ENCODE measurements at places on chromosomes 1 and 21.

DNA sequence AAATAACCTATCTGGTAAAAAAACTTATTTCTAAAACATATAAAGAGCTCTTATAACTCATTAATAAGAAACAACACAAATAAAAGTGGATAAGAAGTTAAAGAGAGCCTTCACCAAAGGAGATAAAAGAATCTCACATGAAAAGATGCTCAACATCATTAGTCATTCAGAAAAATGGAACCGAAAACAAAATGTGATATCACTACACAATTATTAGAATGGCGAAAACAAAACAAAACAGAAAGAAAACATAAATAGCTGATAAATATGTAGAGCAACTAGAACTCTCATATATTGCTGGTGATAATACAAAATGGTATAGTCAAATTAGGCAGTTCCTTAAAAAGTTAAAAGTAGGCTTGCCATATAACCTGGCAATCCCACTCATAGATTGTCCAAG, 1109.3 kb downstream of the PLA2G4A start:
- no peak for DNase-seq

DNA sequence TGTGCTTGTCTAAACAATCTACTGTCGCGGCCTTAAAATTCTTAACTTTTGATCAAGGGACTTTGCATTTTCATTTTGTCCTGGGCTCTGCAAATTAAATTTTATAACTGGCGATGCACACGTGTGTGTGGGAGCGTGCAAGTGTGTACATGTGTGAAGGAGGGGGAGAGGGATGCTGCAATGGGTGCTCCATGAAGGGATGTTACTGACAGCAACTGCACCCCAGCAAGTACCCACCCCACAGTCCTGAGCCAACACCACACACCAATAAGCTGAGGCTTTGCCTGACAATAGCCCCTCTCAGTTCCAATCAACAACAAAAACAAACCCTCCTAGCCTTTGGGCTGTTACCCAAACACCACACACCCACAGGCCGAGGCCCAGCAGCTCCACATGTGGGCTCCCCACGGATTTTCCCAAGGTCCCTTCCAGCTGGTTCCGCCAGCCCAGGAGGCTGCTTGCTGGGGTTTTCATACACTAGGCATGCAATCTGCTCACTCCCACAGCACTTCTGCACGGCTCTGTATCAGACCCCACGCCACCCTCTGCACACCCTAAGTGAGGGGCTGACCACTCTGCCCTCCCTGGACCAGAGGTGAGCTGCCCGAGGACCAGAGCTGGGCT, 32.8 kb upstream of the IFFO2 start:
- DNase-seq, result no peak

- no peak for DNase-seq
Measured at GRCh38 chr1:107004421-107004820, 52.1 kb upstream of the PRMT6 start.

DNA sequence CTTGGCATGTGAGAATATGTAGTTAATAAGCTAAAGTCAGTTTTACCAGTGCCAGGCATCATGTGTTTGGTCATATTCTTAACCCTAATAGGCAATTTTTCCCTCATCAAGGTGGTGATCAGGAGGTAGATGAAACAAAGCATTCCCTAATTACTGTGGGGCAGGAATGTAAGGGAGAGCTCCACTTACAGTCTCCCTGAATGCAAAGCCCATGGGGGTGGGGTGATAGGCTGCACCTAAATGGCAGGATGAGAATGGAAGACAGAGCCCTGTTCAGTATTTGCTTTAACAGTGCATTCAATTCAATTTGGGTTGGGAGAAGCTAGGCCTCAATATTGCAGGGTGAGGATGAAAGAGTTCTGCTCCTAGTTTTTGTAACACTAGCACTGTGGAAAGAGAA, 23.4 kb downstream of the ZNF678 start:
- no peak for DNase-seq

DNA sequence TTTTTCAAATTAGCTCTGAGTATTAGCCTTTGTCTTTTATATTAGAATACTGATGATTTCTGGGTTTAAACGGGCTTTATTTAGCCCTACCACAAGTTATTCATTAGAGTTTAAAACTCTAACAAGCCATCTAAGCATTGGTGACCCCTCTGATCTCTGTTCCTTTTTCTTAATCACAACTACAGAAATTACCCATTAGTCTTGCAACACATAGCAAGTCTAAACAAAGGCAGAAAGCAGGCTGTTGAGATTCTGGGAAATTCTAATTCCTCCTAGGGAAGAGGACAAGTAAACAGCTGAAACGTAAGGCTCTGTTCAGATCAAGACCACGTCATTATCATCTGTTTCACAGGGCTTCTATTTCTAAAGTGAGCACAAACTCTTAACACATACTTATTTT, 491.2 kb upstream of the ZRANB2 start:
- no peak for DNase-seq

- no peak for DNase-seq
Measured at GRCh38 chr1:211724687-211725196, 49.3 kb upstream of the NEK2 start.

DNA sequence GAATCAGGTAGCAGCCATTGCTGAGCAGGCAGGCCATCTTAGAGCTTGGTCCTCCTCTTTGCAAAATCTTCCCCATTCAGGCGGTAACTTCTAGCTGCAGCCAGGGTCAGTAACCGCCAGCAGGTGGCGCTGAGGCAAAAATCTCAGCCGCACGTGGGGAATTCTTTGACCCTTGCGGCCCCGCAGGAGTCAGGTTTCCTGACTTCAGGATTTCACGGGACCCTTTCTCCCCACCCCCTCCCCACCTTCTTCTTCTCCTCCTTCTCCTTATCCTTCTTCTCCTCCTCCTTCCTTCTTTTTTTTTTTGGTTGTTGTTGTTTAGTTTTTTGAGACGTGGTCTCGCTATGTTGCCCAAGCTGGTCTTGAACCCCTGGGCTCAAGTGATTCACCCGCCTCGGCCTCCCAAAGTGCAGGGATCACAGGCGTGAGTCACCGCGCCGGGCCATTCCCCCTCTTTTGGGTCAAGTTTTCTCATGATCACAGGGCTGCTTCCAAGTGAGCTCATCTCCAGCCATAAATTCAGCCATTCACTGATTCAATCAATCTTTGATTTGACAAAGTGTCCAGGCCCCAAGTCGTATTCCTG, 33.4 kb upstream of the TENT5B start:
- DNase-seq, result peak; percentile 78

GRCh38 chr1:76687307-76688175, 179.7 kb upstream of the ST6GALNAC5 start:
- no peak for DNase-seq

DNA sequence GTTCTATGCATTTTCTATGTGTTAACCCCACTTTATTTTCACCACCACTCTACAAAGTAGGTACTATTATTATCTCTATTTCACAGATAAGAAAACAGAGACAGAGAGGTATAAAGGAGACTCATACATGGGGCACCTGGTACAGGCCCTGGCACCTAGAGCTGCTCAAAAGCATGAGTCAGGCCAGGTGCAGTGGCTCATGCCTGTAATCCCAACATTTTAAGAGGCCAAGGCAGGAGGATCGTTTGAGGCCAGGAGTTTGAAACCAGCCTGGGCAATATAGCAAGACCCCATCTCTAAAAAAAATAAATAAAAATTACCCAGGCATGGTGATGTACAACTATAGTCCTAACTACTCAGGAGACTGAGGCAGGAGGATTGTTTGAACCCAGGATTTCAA, 35.8 kb downstream of the GLIS1 start:
- DNase-seq, result no peak

DNA sequence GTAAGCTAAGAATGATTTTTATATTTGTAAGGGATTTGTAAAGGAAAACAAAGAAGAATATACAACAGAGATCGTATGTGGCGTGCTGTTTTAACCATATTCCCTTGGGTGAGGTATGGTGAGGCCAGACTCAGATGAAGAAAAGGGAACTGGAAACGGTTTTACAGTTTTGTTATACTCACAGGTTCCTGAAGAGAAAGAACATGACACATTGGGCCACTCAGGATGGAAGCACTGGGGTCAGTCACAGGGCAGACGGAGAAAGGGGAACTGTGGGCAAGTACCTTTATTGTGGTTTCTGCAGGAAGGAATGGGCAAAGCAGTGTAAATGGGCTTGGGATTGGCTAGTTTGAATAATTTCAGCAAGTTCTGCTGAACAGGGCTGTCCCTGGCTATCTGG, 177.4 kb downstream of the LBR start:
- no peak for DNase-seq

DNA sequence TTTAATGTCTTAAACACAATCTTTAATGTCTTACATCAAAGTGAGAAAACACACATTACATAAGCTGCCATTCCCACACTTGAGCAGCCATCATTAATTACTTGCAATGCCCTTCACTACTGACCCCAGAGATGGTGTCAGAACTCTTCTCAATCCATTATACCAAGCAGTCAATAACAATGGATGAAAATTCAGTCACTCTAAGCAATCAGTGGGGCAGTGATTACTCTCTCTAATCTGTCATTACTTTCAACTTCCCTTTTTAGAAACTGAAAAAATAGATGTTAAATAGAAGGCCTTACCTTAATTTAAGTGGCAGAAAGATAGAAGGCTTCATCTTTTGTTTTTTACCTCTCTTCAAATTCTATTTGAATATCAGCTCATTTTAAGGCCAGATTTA, 9.7 kb upstream of the FRRS1 start:
- DNase-seq, result no peak

DNA sequence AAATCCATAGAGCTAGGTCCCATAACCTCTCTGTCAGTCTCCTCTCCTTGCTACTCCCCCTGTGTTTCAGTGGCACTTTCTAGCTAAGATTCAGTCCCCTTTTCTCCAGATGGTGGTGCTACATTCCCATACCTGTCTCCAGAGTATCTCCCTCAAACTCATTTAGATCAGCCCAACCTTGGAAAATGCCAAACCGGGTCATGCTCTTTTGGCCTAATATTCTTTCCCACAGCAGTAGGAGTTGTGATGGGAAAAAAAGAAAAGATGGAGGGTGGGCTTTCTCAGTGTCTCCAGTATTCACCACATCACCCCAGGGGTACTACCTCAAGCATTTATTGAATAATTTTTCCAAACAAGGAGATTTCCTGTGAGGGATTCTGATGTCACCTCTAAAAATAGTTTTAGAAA, 3.2 kb upstream of the RXFP4 start:
- no peak for DNase-seq

DNA sequence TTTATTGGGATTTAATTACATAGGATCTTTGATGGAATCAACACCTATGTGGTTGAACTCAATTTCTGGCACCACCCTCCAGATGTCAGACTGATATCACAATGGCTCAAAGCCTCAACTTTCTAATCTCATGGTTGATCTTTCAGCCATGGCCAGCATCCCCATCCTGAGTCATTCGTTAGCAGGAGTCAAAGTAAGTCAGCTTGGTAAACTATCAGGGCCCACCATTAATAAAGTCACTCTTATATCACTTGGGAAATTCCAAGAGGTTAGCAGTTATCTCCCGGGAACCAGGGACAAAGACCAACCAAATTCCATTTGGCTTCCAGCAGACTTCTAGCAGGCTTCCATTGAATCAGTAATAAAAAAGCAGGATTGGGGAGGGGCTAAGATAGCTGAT, 50.7 kb upstream of the TNFSF4 start:
- no peak for DNase-seq

- DNase-seq, result peak; percentile 71
Measured at GRCh38 chr1:41416552-41417334, 55.5 kb downstream of the FOXO6 start.

DNA sequence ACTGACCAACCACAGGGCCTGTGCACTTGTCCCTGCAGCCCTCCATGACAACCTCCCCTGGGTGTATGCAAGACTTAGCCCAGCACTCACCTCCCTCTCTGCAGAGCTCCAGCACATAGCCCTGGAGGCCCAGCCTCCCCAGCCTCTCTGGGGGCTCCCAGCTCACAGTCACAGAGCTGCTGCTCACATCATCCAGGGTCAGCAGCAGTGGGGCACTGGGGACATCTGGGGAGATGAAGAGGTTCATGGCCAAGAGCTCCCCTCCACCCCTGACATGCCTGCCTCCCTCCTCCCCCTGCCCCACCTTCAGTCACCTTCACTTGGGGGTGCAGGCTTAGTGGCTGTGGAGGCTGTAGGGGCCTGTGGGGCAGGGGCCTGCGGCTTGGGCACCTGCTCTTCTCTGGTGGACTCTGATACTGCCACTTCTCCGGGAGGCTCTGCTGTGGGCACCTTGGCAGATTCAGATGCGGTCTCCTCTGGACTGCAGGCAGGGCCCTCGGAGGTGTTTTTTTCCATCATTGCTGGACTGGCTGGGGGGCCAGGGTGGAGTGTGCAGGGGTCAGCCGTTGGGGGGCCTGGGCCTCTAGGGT, at the start of gene MYBPH:
Gene MYBPH, minus strand, starts transcription at position 590 of the 590 bp plus-strand sequence. Its CDS starts 71 bp downstream, at position 519.
- DNase-seq, result no peak

GRCh38 chr1:52926864-52927211, 238 bp upstream of the SCP2 start:
- DNase-seq, result no peak

GRCh38 chr1:199010933-199011332, 372.1 kb downstream of the PTPRC start:
- no peak for DNase-seq

- no peak for DNase-seq
Measured at GRCh38 chr1:222234351-222234750, 313.6 kb downstream of the HHIPL2 start.

DNA sequence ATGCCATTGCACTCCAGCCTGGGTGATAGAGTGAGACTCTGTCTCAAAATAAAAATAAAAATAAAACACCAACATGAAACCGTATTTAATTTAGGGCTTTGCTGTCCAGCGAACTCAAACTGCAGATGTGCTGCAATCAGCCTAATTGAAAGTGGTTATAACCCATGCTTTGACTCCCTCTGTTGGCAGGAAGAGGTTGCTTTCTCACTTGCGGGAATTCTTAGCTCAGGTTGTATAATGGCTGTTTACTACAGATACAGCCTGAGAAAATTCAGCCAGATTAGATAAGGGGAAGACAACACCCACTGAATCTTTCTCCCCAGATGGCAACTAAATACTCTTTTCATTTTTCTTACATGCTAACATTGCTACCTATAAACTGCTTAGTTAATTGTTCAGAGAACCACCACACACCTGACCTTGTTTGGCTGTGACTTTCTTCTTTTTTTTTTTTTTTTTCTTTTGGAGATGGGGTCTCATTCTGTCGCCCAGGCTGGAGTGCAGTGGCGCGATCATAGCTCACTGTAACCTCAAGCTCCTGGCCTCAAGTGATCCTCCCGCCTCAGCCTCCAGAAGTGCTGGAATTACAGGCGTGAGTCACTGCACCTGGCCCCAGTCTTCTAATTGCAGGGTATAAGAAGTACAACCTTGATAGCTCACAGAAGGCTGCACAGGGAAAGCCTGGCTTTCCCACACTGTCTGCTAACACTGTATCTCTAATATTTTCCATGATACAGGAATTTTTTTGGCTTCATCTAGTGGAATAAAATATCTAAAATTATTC, 34.6 kb downstream of the DNTTIP2 start:
- DNase-seq, result peak; percentile 25

GRCh38 chr1:19186001-19186400, 24.1 kb downstream of the UBR4 start:
- DNase-seq, result peak; percentile 35

GRCh38 chr1:56473582-56474270, 105.6 kb downstream of the PLPP3 start:
- no peak for DNase-seq

Data from stimulated activated CD4-positive, alpha-beta T cell treated with anti-CD3 and anti-CD28 coated beads, Interleukin-15, amount 100 ng/mL, for 24 hours (primary cell).